ENCODE measurements at places on chromosomes 1 and 21. TPM values are rescaled to one million over a fixed set of nuclear protein-coding genes. Genes with fewer than 3 reads are reported as not detected.

The CCDC185 gene
- not detected for total RNA-seq

The ZNF436 gene
- total RNA-seq: 16.8 TPM

The UBL4B gene
- not detected for total RNA-seq

The LCE1E gene
- not detected for total RNA-seq

The CEP85 gene
- total RNA-seq: 6.7 TPM

The AMY1A gene
- total RNA-seq: not detected

The TIMM17A gene
- 43.5 TPM for total RNA-seq

The A3GALT2 gene
- total RNA-seq: not detected

The DCST2 gene
- under 0.01 TPM for total RNA-seq

The TEDDM1 gene
- total RNA-seq: not detected

The OR2T33 gene
- total RNA-seq: not detected

The ARHGEF11 gene
- total RNA-seq: 18.4 TPM

The BCAR3 gene
- 39.3 TPM for total RNA-seq

The HOOK1 gene
- total RNA-seq: under 0.01 TPM
